ENCODE measurements at places on chromosomes 6 and 20. TPM values are rescaled to one million over a fixed set of nuclear protein-coding genes. Genes with fewer than 3 reads are reported as not detected.

HAO1 gene
- not detected for total RNA-seq

DNA sequence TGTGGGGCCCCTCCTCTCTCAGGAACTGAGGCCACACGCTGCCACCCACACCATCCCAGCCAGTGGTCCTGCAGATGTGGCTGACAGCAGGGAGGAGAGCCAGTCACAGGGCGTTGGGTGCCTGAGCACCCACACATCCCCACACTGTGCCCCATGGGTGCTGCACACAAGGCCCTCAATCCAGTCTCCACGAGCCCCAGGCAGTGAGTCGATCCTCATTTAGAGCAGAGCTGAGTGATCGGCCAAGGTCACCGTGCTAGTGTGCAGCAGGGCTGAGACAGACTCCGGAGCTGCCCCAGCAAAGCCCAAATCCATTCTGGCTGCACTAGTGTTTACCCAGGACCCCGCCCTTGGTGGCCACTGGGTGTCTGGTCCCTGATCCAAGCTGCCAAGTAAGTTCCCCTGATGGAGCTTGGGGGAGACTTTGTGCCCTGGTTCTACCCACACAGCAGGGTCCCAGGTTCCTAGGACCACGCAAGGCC is 9.0 kb downstream of the C20orf203 start:
- DNase-seq: no peak

SIGLEC1 gene
- not detected for total RNA-seq

GRCh38 chr20:5297280-5298004 is 19.3 kb downstream of the PROKR2 start:
- DNase-seq: peak; percentile 21

SLC26A8 gene
- not detected for total RNA-seq

GRCh38 chr20:62561182-62561581 is 81.1 kb upstream of the SLCO4A1 start:
- no peak for DNase-seq

GRCh38 chr20:45860560-45861220 is 3.3 kb downstream of the ZSWIM3 start:
- DNase-seq: peak; percentile 45

EYA4 gene
- 23.9 TPM for total RNA-seq

DNA sequence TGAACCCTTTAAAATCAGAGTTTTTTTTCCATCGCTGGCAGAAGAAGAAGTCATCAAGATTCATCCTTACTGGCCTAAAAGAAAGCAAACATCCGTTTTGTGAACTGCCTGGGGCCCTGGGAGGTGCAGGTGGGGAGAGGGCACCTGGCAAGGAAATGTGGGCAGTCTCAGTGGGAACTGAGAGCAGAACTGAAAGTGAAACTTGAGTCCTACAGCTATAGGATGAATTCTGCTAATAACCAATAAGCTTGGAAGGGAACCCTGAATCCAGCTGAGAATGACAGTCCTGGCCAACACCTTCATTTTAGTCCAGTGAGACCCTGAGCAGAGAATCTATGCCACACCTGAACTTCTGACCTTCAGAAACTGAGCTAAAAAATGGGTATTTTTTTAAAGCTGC is 130.1 kb upstream of the ASCC3 start:
- no peak for DNase-seq

PM20D2 gene
- 9.0 TPM for total RNA-seq

- DNase-seq: peak; percentile 68
These were observed 455.0 kb upstream of the GJE1 start for GRCh38 chr6:141677598-141678211.

PABPC1L gene
- 11.9 TPM for total RNA-seq

MEP1A gene
- not detected for total RNA-seq

- no peak for DNase-seq
These were observed 15.7 kb upstream of the CD93 start for GRCh38 chr20:23101696-23102406.

LY86 gene
- total RNA-seq: not detected

- no peak for DNase-seq
These were observed 33.2 kb downstream of the PHACTR1 start for GRCh38 chr6:12749531-12750379.

PCMT1 gene
- 97.6 TPM for total RNA-seq

- peak; percentile 89 for DNase-seq
These were observed 211.1 kb downstream of the ANKRD60 start for GRCh38 chr20:58017231-58017969.

DNA sequence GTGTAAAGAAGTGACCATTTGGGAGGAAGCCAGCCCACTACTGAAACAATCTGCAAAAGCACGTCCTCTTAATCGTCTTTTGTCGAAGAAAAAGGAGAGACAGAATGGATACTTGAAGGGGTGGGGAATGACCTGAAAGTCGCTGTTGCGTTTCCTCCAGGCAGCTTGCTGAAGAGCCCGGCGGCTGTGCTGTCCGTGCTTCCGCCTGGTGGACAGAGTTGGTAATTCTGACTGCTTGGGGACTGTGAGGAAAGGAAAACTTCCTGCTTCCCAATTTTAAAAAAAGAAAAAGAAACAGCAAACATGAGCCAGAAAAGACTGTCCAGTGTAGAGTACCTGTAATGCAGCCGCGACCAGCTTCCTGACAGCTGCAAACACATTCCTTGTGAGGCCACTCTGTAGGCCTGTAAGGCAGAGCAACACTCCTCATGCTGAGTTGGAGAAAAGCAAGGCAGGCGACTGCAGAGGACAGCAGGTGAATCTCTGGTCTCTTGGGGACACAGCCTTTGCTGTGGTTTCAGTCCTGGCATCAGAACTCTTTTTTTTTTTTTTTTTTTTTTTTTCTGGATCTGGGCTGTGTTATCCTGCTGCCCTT is 251.1 kb upstream of the TBX18 start:
- peak; percentile 62 for DNase-seq

DNA sequence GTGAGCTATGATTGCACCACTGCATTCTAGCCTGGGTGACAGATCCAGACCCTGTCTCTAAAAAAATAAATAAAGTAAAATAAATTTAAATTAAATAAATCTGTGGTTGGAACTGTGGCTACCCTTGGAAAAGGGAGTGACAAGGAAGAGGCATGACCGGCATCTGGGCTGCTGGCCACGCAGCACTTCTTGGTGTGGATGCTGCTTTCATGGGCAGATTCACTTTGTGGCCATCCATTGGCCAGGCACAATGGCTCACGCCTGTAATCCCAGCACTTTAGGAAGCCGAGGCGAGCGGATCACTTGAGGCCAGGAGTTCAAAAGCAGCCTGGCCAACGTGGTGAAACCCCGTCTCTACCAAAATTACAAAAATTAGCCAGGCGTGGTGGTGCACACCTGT is 16.1 kb downstream of the EBF4 start:
- no peak for DNase-seq

- DNase-seq: no peak
These were observed 503.7 kb downstream of the KIF16B start for GRCh38 chr20:16069389-16070010.

DNA sequence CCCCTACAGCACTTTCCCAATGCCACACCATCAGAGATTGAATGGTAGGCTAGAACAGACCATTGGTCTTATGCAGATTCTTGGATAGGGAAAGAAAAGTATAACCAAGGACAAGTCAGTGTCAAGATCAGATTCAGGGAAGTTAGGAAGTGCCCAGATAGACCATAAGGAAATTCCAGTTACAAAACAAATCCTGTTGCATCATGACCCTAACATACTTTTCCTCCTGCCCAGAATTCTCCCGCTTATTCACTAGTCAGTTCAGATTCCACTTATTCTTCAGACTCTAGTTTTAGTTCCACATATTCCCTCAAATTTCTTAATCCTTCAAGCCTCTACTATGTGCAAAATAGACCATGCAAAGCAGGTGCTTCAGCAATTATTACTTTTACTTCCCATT is 20.7 kb downstream of the METTL24 start:
- DNase-seq: peak; percentile 19

AHI1 gene
- total RNA-seq: 22.8 TPM

GRCh38 chr20:50314678-50315335 is 124.2 kb downstream of the CEBPB start:
- no peak for DNase-seq

GRCh38 chr6:32692019-32692418 is 25.6 kb upstream of the HLA-DQB1 start:
- DNase-seq: no peak

GRCh38 chr6:16338577-16339264 is 100.3 kb downstream of the GMPR start:
- peak; percentile 99 for DNase-seq

MCCD1 gene
- not detected for total RNA-seq

- no peak for DNase-seq
These were observed 400.6 kb downstream of the HDGFL1 start for GRCh38 chr6:22970004-22970403.

TAP2 gene
- total RNA-seq: 27.7 TPM

BEND6 gene
- total RNA-seq: 12.6 TPM

- DNase-seq: no peak
These were observed 1.9 kb upstream of the TPD52L1 start for GRCh38 chr6:125151700-125152099.

HLA-G gene
- not detected for total RNA-seq

C20orf204 gene
- 0.26 TPM for total RNA-seq
